ENCODE measurements at places on chromosomes 16 and 17.
A peak's percentile ranks its signal among the peaks of the same experiment; 100 is the strongest.

- peak; percentile 78 for DNase-seq
Measured at GRCh38 chr17:78342449-78343186, 17.3 kb downstream of the SOCS3 start.

GRCh38 chr17:38900978-38901656 is 24.3 kb upstream of the LASP1NB start:
- peak; percentile 95 for DNase-seq

GRCh38 chr17:16987066-16987829 is 15.3 kb upstream of the TNFRSF13B start:
- no peak for DNase-seq

DNA sequence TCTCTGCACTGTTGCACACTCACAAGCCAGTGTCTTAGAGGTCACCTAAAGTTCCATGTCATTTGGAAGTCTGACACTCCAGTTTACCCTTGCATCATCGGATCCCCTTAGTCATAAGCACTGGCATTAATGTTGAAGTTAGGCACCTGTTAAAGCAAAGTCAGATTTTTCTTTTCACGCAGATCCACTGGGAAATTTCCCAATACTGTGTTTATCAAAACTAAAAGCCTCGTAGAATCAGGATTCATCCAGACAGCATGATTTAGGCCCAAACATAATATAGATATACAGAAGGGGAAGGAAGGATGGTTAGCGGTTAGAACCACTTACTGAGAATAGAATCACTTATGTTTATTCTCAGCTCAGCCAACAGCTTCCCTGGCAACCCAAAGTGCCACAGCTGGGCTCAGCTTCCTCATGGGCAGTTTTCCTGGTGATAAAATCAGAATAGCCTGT is 30.1 kb upstream of the HAPSTR1 start:
- DNase-seq = peak; percentile 93

- DNase-seq = peak; percentile 49
Measured at GRCh38 chr17:48307814-48308411, 122.1 kb downstream of the SKAP1 start.

- DNase-seq = no peak
Measured at GRCh38 chr17:57971572-57971971, 16.4 kb upstream of the CUEDC1 start.

DNA sequence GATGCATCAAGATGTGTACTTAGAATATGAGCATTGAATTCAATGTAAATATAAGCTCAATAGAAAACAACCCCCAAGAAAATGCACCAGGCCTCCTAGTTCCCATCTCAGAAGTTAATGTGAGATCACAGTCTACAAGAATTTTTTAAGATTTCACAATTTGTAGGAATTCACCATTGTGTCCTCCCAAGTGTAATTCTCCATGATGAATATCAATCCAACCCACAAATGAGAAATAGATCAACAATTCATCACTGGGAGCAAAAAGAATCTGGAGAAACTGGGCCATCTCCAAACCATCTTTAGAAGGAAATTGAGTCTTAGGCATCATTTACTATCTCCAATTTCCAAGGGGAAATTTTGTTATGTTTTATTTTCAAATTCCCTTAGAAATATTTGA is 310.5 kb upstream of the GOT2 start:
- no peak for DNase-seq

All from MV-4-11 (cell line).